ENCODE measurements at places on chromosomes 2 and 18. TPM values are rescaled to one million over a fixed set of nuclear protein-coding genes. Genes with fewer than 3 reads are reported as not detected.
A peak's percentile ranks its signal among the peaks of the same experiment; 100 is the strongest.

The GCKR gene
- 7.5 TPM for total RNA-seq

- DNase-seq: no peak
Observed at GRCh38 chr2:127463155-127463991, 45.1 kb downstream of the PROC start.

The ARHGEF4 gene
- not detected for total RNA-seq

DNA sequence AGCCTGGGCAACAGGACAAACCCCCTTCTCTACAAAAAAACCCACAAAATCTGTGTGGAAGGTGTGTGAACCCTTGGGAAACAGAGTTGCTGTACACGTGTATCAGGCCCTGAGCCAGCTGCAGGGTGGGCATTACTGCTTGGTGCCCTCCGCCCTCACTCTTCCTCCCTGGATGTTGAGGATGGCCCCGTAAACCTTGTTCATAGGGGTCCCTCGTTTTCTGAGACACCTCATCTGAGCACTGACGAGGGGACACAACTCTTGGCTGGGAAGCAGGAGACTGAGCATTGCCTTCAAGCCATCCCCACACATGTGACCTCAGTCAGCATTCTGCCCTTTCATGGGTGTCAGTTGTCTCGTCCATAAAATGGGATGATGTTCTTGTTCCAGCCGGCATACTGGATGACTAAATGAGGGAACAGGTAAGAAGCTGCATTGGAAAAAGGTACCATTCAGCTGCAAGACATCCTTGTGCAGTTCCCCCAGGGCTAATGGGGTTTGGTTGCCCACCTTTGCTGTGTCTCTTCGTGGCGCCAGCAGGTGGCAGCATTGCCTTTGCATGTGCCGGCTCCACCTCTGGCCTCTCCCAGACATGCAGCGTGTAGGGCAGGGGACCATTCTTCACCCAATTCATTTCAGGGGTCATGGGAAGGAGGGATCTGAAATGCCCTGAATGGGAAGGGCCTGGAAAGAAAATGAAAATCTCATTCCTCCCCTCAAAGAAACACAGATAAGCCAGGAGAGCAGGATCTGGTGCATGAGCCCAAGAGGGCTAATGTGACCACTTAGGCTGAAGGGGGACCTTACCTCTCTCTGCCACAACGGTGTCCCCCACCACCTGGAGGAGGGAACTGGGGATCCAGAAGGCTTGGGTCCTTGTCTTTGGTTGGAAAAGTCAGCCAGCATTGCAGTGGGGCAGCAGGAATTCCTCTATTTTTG lies 36.4 kb upstream of the HAAO start:
- DNase-seq: peak; percentile 11

The SLC4A3 gene
- 0.13 TPM for total RNA-seq

GRCh38 chr2:168422584-168422983 lies 33.5 kb upstream of the CERS6 start:
- DNase-seq: no peak

The AAK1 gene
- 46.3 TPM for total RNA-seq

Data from pulmonary artery endothelial cell (primary cell).